GOT3 (cell line): ENCODE measurements at places on chromosomes 16 and 17.

- DNase-seq: no peak
These were observed 14.0 kb downstream of the TERB1 start for GRCh38 chr16:66787427-66787826.

DNA sequence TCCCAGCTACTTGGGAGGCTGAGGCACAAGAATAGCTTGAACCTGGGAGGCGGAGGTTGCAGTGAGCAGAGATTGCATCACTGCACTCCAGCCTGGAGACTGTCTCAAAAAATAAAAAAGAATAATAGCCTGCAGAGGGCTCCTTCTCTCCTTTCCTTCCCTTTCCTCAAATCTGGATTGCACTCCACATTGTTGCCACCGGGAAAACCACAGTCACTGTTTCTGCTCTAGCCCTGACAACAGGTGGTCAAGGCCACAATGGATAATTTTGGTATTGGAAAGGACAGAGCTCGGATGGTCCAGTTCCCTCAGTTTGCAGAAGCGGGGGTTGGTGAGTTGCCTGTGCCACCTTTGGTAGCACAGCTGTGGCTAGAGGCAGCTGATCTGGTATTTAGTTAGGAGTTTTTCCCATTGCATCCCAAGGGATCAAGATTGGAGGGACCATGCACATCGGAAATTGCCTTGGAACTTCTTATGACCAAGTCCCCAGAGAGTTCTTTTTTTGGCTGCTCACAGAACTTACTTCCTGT is 44.7 kb upstream of the PRSS54 start:
- no peak for DNase-seq

GRCh38 chr16:56748191-56748590 is 18.3 kb downstream of the NUP93 start:
- DNase-seq: no peak

DNA sequence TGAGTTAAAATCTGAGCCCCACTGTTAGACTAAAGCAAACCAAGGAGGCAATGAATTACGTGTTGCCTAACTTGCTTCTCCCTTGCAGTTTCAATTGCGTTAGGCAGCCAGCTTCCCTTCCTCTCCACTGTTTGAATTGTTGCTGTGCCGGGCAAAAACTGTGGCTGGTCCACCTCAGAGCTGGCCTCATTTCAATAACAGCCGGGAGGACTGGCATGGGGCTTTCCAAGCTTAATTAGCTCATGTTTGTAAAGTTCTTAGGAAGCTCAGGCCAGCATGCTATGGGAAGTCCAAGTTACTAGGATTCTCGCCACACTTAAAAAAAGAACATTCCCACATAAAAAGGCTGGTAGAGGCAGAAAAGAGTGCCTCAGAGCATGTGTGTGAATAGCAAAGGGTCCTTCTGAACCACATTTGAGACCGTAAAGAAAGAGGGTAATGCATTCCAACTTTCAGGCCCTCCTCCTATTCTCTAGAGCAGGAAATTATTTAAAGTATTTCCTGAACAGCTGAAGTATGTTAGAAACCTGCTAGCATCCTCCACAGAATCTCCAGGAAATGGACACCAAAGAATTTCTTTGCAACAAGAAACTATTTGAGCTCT is 79.0 kb upstream of the SMURF2 start:
- no peak for DNase-seq

DNA sequence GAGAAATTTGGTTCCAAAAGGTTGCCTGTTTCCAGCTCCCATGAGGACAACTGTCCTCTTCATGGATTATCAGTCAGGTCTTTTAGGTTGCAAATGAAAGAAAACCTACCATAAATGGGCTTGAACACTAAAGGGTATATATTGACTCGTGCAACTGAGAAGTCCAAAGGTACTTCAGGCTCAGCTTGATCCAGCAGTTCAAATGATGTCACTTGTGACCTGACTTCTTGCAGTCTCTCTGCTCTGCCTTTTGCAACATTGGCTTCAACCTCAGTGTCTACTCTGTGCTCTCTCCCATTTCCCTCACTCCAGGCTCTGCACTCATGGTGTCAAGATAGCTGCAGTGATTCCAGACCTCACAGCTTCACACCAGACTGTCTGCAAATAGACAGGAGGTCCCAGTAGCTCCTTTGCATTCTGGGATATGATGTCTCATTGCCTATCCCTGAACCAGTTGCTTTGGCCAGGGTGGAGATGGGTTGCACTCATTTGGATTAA is 5.5 kb upstream of the CALB2 start:
- DNase-seq: no peak

DNA sequence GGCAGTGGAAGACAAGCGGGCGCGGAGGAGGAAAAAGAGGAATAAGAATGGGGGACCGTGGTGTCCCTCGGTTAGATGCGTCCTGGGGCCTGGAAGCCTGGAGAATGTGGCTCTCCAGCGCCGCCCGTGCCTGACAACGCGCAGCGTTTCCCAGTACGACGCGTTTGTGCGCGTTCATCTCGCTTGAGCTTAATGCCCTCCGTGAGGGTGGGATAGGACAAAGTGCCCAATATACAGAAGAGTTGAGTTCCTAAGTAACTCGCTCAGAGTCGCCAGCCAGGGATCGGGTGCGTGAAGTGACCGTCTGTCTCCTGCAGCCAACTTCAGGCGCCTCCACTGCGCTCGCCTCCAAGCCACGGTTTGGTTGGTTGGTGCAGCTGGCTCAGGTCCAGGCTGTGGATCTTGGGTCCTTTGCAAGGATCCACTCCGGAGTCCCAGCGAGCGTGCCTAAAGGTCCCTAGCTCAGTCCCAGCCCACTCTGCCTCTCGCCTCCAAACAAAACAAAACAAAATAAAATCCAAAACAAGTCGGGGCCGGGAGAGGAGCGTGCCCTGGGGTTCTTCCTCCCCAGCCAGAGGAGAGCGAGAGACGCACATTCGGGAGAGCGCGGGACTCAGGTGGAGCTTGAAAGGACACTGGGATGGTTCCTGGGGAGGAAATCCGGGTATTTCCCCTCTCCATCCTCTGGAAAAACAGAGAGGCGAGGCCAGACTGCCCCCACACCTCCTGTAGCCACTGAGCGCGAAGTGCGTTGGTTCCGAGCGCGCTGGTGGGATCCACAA is 974 bp downstream of the GALR2 start:
- DNase-seq: no peak

- DNase-seq: no peak
These were observed 15.5 kb downstream of the NEUROD2 start for GRCh38 chr17:39591958-39592954.

DNA sequence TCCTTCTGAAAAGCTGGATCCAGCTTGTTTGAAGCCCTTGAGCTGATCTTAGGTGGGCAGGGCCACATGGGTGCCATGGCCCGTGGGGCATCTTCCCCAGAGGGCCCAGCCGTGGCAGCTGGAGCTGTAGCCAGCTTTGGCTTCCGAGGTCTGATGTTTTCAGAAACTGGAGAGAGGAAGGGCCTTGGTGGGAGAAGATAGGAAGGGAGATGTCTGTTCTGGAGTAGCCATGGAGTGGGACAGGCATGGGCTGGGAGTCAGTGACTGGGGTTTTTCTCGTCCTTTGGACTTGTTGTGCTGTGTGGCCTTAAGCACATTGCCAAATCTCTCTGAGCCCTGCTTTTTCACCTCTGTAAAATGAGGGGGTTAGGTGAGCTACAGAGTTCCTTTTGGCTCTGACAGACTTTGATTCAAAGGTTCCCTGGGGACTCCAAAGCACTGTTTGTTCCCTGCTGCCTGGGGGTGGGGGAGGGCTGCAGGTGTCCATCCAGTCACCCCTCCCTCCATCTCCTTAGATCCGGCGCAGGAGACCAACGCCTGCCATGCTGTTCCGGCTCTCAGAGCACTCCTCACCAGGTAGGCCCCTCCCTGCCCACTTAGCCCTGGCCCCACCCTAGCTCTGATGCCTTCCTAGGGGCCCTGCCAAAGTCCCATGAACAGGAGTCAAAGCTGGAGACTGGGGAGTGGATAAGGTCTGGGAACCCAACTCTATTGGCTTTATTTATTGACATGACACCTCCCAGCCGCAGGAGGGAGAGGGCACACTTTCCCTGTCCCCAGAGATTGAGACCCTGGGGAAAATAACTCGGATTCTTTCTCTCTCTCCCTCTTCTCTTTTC is 2.1 kb downstream of the PPP1R1B start:
- DNase-seq: no peak

DNA sequence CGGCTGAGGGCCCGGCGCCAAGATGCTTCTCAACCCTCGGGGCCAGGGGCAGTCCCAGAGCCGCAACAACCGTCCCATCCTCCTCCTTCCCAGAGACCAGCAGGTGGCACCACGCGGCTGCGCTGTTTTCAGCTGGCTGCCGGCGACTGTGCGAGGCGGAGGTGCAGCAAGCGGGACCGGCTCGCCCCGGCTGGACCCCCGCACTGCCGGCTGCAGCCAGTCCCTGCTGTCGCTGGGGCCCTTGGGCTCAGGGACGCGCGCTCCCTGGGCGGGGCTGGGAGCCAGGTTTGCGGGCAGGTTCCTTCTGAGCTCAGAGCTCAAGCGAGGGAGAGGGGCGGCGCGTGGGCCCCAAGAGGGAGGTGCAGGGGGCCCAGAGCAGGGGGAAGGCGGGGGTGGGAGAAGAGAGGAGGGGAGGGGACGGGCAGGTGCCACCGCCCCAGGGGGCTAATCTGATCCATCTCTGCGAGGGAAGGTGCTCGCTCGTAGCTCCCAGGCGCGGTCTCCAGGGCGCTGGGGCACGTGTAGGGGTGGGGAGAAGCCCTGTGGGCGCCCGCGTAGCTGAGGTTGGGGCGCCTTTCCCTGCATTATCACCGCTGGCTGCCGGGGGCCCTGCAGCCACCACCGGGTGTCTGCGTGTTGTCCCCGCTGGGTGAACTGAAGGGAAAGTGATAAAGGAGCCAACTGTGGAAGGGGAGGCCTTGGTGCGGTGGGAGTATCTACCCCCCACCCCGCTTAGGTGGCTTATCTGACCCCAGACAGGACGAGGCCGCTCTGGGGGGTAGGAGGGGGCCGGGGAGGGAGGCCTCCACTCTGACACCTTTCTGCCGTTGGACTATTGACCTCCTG is 24.2 kb downstream of the STAT5A start:
- DNase-seq: peak; percentile 46

- DNase-seq: peak; percentile 56
These were observed at the start of gene SOX9 for GRCh38 chr17:72120642-72121163. SOX9 (plus strand) TSS chr17:72121020; CDS start chr17:72121392, 372 bp downstream.

DNA sequence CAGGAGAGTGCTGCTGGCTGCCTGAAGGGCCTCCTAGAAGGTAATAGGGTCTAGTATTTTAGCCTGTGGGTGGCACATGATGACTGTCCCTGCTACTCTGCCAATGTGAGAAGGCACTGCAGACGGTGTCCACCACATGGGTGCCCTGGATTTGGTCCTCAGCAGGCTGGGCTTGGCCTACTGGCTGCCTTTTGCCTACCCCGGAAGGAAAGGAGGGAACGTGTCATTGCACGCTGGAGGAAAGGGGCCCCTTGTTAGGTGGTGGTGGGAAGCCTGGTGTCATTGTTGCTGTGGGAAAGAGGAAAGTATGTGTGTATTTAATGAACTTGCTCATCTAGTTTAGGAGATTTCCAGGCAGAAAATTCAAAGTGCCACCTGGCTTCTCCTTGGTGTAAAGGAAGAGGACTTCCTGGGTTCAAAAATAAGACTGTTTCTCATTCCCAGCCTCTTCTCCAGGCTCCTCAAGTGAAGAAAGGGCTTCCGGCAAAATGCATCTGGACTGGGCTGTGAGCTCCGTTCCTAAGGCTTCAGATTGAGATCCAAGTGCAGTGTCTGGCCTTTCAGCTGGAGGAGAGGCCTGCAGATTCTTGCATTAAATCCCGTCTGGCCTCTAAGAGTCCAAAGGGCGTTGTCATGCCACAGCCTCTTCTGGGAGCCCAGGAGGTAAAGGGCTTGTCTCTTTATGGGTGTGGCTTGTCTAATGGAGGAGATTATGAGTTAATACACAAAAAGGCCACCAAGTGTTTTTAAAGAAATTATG is 55.1 kb downstream of the RPTOR start:
- no peak for DNase-seq

DNA sequence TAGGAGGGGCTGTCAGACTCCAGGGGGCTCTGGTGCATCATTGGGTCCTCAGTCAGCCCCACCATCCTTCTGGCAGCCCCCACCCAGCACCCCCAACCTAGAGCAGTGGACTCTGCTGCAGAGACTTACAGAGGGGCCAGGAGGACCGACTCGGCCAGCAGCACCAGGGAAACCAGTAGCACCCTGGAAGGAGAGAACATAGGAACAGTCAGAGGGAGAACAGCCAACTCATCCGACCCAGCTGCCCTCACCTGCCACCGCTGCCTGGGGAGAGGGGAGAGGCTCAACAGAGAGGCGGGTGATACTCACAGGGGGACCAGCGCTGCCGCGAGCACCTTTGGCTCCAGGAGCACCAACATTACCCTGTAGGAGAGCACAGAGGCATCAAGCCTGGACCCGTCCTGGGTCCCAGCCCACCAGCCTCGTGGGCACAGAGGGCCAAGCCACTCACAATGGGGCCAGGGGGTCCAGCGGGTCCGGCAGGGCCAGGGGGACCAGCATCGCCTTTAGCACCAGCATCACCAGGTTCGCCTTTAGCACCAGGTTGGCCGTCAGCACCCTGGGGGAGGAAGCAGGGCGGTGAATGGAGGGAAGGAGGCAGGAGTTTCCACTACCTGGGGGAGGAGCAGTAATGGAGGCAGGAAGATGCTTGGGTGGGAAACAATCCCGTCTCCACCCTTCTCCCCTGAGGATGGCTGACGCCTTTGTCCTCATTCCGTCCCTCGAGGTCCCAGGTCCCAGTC is 11.7 kb downstream of the COL1A1 start:
- DNase-seq: no peak

DNA sequence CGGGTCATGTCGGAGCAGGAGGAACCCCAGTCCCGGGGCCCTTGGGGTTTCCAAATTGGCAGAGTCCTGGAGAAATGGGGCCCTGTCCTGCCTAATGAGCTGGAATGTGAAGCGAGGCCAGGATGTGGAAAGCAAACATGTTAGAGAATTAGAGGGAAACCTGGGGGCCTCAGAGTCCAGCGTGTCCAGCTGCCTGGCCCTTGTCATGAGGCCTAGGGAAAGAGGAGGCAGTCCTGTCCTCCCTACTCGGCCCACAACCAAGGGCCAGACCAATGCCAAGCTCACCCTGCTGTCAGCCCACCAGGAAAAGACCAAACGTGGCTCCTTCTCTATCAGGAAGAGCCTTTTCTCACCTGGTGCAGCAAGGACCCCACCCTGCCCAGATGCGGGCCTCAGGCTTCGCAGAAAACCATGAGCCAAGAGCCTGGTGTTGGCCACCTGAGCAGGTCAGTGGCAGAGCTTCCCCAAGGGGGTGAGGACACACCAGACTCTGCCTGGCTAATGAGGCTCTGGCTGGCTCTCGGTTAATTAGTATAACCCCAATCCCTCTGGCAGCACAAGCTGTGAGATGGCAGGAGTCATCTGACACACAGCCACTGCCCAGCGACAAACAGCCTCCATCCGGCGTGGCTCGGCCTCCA is 10.1 kb downstream of the TEKT5 start:
- no peak for DNase-seq
